ENCODE measurements at places on chromosomes 5 and 9. TPM values are rescaled to one million over a fixed set of nuclear protein-coding genes. Genes with fewer than 3 reads are reported as not detected.

GRCh38 chr5:95986001-95986400, 24.4 kb upstream of the ELL2 start:
- no peak for DNase-seq

GRCh38 chr5:57316798-57317327, 143.0 kb downstream of the GPBP1 start:
- DNase-seq: no peak

- no peak for DNase-seq
These were observed 193.6 kb downstream of the ZSWIM6 start for GRCh38 chr5:61525512-61526206.

- DNase-seq: no peak
These were observed 151.0 kb downstream of the CACNA1B start for GRCh38 chr9:138028596-138028995.

DNA sequence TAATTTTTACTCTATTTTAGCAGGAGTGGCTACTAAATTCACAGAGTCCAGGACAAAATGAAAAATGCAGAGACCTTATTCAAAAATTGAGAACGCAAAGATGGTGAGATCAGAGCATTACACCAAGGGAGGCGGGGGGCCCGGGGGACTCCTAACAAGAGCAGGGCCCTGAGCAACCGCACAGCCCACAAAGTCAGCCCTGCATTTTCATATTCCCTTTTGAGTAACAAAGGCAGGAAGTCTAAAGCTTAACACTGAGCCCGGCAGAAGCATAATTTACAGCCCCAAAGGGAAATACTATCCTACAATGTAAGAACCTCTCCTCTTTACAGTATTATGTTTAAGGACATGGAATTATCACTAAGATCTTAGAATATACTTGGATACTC, 69.4 kb downstream of the TLE1 start:
- DNase-seq: no peak

DNA sequence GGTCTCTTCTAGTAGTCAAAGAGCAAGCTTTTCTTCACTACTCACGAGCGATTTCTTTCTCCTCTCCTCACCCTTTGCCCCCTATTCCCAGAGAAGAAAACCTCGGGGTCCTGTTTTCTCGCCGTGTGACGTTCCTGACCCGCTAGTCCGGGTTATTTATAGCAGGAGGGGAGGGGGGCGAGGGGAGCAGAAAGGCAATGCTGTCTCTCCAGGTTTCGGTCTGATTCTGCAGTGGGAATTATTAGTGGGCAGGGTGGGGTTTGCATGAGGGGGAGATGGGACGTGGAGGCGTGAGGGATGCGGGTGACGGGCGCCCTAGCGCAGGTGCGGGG, 847 bp upstream of the GABRB2 start:
- DNase-seq: peak; percentile 12

DNA sequence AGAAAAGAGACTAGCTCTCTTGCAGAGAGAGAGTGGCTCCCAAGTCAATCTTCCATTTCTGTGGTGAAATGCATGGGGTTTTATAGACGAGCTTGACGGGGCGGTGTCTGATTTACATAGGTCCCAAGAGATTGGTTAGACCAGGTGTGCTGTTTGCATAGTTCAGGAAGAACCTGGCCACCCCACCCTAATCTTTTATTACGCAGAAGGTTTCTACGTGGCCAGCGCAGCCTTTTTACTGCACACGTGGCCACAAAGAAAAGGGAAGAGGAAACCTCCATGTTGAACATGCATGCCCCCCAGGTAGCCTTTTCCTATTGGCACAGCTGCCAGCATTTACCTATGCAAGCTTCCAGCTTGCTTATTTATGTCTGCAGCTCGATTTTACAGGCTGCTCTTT, 92.1 kb downstream of the CAVIN4 start:
- DNase-seq: no peak

DNA sequence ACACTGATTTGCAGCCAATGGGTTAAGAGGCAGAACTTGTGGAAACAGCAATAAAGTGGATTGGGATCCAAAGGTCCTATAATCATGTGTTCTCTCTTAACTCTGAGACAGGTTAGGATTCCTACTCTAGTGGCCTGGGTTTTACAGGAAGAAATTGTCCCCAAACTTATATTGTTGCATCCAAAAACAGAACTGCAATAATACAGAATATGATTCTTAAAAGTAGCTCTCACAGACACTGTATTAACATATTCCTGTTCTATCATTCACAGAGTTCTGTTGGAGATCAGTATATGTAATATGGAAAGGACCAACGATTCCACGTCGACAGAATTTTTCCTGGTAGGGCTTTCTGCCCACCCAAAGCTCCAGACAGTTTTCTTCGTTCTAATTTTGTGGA, at the start of gene OR13C8:
Gene OR13C8, plus strand, starts transcription at position 301 of the 400 bp plus-strand sequence. Its CDS starts 0 bp downstream, at position 301.
- no peak for DNase-seq

GRCh38 chr5:53100606-53101005, 9.0 kb downstream of the MOCS2 start:
- DNase-seq: no peak

GRCh38 chr5:77369566-77369965, 122.5 kb downstream of the WDR41 start:
- DNase-seq: no peak

- DNase-seq: no peak
These were observed 21.7 kb downstream of the ANKRD55 start for GRCh38 chr5:56211298-56211865.

GRCh38 chr9:78519786-78520185, 222.9 kb downstream of the PSAT1 start:
- no peak for DNase-seq

DNA sequence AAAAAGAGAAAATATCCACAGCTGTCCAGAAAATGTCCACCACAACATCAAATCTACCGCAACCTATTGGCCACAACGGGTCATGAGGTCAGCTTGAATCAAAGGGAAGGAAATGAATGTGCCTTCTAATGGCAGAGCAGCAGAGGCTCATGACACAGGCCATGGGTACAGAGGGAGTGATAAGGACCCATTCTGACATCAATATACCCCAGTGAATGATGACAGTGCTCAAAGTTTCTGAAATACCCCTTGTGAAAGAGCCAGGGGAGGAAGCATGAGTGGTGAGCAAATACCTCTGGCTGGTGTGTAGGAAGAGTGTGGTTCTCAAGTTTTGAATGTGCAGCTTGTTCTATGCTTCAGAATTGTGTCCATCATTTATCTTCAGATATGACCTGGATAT, 348.2 kb downstream of the IRX1 start:
- DNase-seq: no peak

GRCh38 chr9:120389300-120389699, 190.7 kb downstream of the CDK5RAP2 start:
- no peak for DNase-seq

- no peak for DNase-seq
These were observed 5.8 kb upstream of the IL4 start for GRCh38 chr5:132667761-132668705.

GRCh38 chr9:75658301-75658905, 232.1 kb upstream of the PCSK5 start:
- DNase-seq: no peak

GRCh38 chr9:75541734-75542133, 348.7 kb upstream of the PCSK5 start:
- DNase-seq: no peak

DNA sequence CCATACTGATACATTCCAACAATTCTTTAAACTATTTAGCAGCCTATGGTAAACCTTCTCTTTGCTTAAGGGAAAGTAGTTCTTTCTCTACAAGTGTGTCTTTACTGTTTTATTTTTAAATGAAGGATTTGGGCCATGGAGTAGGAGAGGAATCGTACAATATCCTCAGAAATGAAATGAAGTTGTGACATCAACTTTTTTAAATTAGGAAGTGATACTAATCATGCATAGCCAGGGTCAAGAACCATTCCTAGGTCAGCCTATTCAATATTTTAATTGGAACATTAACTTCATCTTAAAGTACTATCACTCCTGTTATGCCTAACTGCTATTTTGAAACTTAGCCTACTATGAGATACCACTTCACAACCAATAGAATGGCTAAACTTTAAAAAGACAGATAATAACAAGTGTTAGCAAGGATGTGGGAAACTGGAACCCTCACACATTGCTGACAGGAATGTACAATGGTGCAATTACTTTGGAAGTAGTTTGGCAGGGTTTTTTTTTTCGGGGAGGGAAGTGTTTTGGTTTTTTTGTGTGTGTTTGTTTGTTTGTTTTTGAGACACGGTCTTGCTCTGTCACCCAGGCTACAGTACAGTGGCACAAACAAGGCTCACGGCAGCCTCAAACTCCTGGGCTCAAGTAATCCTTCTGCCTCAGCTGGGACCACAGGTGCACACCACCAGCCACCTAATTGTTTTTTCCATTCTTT, 10.7 kb downstream of the AGTPBP1 start:
- no peak for DNase-seq

DNA sequence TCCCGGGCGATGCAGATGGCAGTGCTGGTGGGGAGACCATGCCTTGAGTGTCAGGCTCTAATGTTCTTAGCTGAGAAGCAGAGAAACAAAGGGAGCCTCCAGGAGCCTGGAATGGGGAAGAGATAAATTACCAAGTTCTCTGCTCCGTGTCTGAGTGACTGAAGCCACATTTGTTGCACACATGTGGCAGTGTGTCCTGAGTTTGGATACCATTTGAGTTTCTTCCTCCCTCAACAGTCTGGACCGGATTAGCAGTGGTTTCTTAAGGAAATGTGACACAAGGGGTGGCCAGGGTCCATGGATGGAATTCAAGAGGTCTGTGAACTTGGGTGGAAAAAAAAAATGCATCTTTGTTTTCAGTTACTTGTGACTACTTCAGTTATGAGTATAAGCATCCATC, 50.7 kb upstream of the GARNL3 start:
- no peak for DNase-seq

GRCh38 chr5:33657176-33657575, 216.4 kb downstream of the TARS1 start:
- DNase-seq: no peak

DNA sequence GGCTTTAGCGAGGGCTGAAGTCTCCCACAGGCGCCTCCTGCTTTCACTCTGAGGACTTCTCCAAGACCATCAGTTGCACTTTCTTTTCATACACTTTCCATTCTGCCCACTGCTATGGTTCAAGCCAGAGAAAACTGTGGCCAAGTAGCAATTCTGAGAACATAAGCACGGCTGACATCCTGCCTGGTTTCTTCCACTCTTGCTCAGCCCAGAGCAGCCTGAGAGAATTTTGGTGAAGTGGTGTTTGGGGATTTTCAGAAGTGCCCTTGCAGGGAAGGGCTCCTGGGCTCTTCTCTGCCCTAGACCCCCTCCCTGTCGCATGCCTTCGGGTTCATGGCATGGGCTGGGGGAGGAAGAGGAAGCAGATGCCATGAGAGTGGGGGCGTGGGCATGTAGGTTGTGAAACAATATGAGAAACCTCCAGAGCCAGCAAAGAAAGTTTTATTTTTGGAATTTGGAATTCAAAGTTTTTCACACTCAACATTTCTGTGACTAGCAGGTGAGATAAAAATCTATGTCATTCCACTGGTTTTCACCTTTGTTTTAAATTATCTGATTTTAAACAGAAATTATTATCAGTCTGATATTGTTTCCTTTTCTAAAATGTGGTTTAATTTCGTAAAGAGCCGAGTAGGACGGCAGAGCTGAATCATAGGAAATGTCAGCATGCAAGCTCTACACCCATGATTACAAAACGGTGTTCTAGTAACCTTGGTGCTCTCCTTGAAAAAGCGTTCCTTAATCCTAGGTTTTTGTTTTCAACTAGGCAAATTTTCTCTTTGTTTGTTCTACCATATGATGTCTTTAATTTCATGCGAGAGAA, 27.8 kb upstream of the TNFSF8 start:
- DNase-seq: no peak

DNA sequence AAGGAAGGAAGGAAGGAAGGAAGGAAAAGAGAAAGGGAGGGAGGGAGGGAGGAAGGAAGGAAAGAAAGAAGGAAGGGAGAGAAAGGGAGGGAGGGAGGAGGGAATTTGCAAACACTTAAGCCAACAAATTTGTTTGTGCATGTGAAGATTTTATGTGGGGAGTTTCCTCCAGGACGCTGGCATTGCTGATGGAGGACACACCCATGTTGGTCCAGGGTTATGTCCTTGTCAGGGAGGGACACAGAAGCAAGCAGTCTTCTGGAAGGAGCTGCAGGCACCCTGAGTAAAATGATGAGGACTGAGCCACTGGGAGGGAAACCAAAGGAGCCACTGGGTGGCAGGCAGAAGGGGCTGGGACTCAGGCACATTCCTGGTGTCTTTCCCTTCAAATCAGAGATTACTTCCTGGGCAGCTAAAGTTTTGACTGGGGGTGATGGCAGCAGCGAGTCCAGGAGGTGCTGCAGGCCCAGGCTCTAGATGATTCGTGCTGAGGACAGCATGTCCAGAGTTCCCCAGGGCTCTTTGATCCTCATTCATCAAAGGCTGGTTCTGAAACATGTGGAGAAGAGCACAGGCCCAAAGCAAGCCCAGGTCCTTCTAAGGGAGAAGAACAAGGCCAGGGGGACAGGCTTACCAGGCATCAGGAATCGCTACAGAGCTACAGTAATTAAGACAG, 109.2 kb downstream of the PAX5 start:
- DNase-seq: no peak

DNA sequence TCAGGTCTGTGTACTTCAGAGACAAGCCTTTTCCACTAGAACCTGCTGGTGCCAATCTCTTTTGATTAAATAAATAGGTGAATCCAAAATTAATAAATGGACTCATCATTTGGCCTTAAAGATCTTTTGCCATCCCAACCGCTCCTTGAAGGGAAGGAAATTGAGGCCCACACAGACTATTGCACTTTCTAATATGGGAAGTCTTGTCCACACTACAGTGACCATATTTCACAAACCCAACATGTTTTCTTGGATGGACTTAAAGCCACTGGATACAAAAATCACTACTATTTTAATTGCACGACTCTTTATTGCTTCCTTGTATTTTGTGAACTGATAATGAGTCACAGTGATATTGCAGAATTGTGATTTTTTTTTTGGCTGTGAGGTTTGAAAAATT, 135.0 kb downstream of the DIRAS2 start:
- DNase-seq: no peak

- DNase-seq: no peak
These were observed 39.3 kb upstream of the KCNIP1 start for GRCh38 chr5:170464280-170465127.

DNA sequence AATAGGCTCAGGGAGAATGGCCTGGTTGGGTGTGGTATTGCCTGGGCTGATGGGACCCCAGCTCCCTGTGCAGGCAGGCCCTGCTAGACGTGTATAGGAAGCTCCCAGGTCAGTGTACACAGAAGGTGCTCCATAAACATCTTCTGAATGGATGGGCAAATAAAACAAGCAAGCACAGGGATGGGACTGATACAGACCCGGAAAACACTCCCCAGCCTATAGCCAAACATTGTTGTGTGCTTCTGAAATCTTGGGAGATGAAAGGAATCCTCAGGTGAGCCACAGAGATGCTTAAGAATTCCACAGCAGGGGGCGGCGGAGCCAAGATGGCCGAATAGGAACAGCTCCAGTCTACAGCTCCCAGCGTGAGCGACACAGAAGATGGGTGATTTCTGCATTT, 151.8 kb downstream of the ENTREP1 start:
- DNase-seq: peak; percentile 58

FBP2 gene
- total RNA-seq: not detected

PCDHB13 gene
- total RNA-seq: 2.9 TPM

MUSK gene
- total RNA-seq: not detected

CRB2 gene
- 2.4 TPM for total RNA-seq

NTNG2 gene
- 3.1 TPM for total RNA-seq

PCDHGA3 gene
- 0.92 TPM for total RNA-seq

SPINK5 gene
- total RNA-seq: 8.4 TPM

HDAC3 gene
- total RNA-seq: 96.2 TPM

THBS4 gene
- 11.8 TPM for total RNA-seq

C1QTNF3 gene
- total RNA-seq: 2.1 TPM

ADCY2 gene
- total RNA-seq: 165 TPM

EMB gene
- 36.3 TPM for total RNA-seq

ACTBL2 gene
- not detected for total RNA-seq

KCNIP1 gene
- total RNA-seq: 0.82 TPM
